ENCODE measurements at places on chromosomes 2 and 18.

- DNase-seq = peak; percentile 13
Measured at GRCh38 chr2:222057347-222058073, 241.3 kb downstream of the PAX3 start.

- no peak for DNase-seq
Measured at GRCh38 chr2:46315103-46315890, 18.1 kb downstream of the EPAS1 start.

- DNase-seq = no peak
Measured at GRCh38 chr18:12491611-12492435, 84.1 kb downstream of the PRELID3A start.

DNA sequence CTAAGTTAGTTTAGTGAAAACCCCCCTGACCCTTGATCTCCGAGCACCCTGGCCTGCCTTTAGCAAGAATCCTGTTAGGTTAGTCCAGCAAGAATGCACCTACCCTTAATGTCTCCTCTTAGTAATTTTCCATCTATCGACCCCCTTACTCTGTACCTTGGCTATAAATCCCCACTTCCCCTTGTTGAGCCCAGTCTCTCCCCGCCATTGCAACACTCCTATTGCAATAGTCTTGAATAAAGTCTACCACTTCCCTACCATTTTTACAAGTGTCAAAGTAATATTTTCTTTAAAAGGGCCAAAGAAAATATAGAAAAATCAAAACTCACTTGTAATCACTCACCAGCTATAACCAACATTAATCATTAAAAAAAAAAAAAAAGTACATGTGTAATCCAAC is 4.2 kb upstream of the ZBTB7C start:
- DNase-seq = no peak

GRCh38 chr2:28602751-28603639 is 107.1 kb downstream of the PLB1 start:
- no peak for DNase-seq

DNA sequence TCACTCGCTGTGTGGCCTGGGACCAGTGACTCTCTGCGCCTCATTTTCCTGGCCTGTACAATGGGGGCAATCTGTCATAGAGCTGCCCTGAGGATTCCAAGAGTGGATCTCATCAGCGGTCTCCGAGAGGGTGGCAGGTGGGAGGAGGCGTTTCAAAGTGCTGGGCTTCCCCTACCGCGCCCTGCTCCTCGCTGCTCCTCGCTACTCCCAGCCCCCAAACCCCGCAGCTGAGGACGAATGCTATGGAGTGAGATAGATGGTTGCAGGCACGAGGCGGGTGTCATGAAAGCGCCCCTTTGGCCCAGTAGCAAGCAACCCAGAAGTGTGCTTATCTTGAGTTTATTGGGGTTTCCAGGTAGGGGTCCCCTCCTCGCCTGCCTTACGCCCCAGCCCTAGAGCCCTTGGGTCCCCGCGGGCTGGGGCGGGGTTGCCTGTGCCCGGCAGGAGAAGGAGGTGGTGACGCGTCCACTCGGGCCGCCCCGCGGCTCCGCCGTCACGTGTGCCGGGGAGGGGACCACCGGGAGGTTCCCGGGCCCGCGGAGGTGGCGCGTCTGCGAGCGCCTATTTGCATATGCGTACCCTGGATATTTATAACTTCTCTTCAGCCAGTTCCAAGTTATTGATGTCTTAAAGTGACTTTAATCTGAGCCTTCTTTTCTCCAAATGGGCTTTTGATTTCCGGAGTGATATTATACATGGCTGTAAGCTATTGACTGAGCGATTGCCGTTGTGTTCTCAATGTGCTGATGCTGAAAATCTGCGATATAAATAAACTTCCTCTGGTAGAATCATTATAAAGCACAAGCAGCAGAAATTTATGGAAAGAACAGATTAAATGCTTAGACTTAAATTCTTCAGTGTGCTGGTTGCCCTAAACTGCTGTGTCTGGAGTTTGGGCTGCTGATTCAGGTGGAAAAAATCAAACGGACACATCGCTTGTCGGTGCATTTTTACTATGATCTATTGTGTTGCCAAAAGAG is 263.7 kb downstream of the ATAD2B start:
- DNase-seq = no peak

- DNase-seq = no peak
Measured at GRCh38 chr18:62366992-62367391, 41.9 kb downstream of the TNFRSF11A start.

DNA sequence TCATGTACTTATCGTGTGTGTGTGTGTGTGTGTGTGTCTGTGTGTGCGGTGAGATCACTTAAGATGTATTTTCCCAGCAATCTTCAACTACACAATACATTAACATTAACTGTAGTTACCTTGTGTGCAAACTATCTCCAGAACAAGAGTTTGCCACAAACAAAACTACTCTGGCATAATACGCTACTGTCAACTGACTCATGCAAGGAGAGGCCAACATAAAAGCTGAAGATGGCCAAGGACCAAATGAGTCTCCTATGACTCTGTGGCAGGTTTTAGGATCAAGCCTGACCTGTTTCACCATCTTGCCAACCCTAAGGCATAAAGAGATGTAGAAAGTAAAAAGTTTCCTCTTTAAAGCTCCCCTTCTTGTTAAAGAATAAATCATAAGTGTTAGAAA is 20.1 kb downstream of the CYB5A start:
- DNase-seq = no peak

GRCh38 chr2:60675301-60675700 is 80.8 kb upstream of the PAPOLG start:
- DNase-seq = no peak

DNA sequence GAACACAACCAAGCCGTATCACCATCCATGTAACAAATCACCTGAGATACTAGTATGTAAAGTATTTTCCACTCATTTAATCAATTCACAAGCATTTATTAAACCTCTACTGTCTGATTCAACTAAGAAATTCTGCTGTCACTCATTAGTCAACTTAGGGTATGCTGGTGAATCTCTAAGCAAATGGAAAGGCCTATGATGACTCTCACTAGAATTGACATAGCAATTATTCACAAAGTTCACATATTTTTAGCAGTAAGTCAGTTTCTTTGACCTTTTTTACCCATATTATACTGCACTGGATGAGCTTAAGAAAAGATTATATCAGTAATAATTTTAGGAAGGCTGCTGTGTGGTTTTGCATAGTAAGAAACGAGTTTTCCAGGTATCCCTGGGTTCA is 130.1 kb downstream of the SLC8A1 start:
- DNase-seq = no peak

GRCh38 chr2:221514305-221515040 is 57.6 kb downstream of the EPHA4 start:
- no peak for DNase-seq

GRCh38 chr2:187547353-187547979 is 6.8 kb downstream of the TFPI start:
- DNase-seq = no peak

DNA sequence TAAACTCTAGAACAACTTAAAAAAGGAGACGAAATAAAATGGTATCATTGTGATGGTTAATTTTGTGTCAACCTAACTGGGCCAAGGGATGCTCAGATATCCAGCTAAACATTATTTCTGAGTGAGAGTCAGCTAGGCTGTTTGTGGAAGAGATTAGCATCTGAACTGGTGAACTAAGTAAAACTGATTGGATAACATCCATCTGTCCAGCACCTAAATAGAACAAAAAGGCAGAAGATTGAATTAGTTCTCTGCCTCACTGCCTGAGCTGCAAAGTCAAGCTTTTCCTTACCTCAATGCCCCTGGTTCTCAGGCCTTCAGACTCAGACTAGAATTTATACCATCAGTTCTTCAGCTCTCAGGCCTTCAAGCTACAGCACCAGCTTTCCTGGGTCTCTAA is 30.0 kb downstream of the PPP3R1 start:
- no peak for DNase-seq

- no peak for DNase-seq
Measured at GRCh38 chr18:45336448-45336847, 278.8 kb upstream of the SLC14A2 start.

GRCh38 chr18:30016179-30016578 is 1026.4 kb downstream of the DSC3 start:
- DNase-seq = no peak

DNA sequence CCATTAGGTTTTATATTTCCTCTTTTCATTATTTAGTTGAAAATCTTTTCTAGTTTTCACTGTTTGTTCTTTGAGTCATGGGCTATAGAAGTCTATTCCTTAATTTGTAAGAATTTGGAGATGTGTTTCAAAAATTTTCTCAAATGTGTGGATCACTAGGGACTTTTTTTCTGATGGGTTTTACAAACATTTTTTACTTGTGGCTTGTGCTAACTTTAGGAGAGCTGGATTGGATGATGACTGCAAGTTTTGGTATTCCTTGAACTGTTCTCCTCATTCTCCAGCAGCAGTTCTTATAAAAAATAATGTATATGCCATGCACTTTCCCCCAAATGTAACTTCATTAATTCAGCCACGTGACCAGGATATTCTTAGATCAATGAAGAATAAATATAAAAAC is 94.7 kb upstream of the CWC22 start:
- DNase-seq = no peak

DNA sequence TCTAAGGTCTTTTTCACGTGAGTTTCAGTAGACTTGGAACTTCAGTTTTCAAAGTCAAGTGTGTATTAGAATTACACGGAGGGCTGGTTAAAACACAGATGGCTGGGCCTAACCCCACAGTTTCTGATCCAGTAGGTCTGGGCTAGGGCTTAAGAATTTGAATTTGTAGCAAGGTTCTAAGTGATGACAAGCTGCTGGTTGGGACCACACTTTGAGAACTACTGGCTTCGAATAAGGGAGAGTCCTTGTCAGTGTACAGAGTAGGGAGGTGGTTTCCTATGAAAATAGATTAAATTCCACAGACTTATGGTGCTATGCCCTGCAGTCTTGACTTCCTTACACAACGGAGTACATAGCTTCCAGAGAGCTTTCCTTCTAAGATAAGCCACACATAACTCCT is 4.5 kb downstream of the RHOB start:
- no peak for DNase-seq

DNA sequence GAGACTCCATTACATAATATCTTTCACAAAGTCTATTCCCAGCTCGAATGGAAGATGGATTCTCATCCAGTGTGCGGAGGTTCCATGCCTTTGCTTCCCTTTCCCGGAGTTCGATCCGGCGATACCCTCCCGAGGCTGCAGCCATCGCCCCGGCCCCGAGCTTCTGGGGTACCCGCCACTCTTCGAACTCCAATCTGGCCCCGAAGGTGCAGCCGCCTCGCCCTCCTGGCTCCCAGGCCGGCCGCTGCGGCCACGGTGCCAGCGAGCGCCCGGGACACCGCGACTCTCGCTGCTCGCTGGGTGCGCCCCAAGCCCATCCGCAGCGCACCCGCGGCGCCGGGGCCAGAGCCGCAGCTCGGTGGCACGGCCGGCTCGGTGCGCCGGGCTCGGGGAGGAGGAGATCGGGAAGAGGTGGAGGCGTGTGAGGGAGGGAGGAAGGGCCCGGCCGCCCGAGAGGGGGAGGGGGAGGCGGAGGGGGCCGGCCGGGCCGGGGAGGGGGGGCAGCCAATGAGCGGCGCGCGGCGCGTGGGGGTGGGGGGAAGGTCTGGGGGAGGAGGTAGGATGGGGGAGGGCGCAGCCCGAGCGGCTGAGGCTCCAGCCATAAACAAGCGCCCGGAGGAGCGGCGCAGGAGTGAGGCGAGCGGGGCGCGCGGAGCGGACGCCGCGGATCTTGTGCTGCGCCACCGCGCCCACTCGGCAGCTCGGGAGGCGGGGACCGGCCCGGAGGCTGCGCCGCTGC is at the start of gene CRIM1:
TSS of gene CRIM1 (plus strand) at position 628 of the 739 bp plus-strand sequence. CDS start 515 bp downstream, outside the sequence.
- no peak for DNase-seq

All from NCI-H2081 (cell line).